ENCODE measurements at places on chromosomes 11 and 22.
A peak's percentile ranks its signal among the peaks of the same experiment; 100 is the strongest.

- DNase-seq: no peak
Observed at GRCh38 chr22:38317122-38317994, at the start of gene CSNK1E. Gene CSNK1E (minus strand): TSS chr22:38317433. CDS start chr22:38314157, 3,276 bp downstream.

DNA sequence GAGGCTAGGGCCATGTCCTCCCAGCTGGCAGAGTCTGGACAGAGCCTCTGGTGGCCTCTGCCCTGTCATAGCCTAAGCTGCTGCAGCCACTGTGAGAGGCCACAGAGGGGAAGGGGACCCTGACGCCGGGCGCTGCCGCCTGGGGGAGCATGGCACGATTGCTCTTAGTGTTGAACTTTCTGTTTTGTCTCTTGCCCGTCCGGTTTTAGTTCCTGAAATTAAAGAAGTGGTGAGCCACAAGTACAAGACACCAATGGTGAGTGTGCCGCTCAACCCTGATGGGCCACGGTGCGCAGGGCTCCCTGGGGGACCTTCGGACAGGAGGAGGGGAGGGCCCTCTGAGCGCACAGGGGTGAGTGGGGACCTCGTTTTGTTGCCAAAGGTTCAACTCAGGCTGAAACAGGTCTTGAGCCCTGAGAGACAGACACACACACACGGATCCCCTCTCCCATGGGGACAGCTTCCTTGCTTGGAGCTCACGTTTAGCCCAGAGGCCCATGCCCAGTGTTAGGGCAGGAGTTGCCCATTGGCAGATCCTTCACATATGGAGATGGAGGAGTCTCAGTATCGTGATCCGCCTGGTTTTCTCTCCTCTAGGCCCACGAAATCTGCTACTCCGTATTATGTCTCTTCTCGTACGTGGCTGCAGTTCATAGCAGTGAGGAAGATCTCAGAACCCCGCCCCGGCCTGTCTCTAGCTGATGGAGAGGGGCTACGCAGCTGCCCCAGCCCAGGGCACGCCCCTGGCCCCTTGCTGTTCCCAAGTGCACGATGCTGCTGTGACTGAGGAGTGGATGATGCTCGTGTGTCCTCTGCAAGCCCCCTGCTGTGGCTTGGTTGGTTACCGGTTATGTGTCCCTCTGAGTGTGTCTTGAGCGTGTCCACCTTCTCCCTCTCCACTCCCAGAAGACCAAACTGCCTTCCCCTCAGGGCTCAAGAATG, 23.8 kb downstream of the MYBPC3 start:
- peak; percentile 5 for DNase-seq

GRCh38 chr22:37781434-37782059, 26.2 kb upstream of the GCAT start:
- peak; percentile 10 for DNase-seq

- DNase-seq: no peak
Observed at GRCh38 chr11:124747406-124748099, 4.5 kb downstream of the VSIG2 start.

DNA sequence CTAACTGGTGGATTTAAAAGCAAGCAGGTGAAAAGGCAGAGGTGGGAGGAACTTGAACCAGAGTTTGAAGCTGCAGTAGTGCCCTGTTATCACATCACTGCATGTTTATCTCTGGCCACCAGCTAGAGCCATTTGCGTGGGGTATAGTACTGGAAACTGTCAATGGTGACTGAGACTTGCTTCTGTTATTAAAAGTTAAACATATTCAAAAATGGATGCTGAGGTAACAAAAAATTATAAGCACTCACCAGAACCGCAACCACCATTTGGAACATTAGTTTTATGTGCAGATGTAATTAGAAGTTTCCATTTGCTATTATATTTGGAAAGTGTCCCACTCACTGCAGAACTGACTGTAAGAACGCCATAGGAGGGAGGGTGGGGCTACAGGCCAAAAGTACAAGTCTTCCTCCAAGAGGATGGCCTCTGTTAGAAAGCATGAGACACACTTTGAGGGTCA, 1.2 kb upstream of the CD59 start:
- no peak for DNase-seq

GRCh38 chr11:34512840-34513681, 533 bp downstream of the ELF5 start:
- DNase-seq: peak; percentile 76

DNA sequence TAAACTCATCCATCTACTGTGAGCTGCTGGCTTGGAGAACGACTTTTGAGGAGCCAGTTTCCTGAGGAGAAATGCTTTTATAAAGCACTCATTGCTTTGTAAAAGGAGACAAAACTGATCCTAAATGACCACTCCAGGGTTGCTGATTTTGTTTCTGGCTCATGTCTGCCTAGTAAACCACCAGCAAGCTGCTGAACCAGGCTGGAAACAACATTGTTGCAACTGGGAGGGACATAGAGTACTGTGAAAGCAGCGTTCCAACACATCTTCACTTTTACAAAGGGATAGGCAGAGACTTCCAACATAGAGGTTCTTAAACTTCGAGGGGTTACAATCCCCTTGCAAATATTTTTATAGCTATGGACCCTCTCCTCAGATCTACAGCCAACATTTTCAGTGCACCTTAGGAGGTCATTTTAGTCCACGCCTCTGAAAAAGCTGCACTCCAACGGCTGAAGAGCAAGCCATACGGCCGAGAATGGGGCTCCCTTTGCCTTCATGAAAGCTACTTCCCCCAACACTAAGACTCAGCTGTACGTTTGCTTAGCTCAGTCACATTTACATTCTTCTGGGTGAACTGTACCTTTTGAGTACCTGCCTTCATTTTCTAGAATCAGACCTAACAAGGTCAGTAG, 54.7 kb downstream of the PANX1 start:
- DNase-seq: no peak

- no peak for DNase-seq
Observed at GRCh38 chr11:69342588-69343330, 48.8 kb downstream of the MYEOV start.

DNA sequence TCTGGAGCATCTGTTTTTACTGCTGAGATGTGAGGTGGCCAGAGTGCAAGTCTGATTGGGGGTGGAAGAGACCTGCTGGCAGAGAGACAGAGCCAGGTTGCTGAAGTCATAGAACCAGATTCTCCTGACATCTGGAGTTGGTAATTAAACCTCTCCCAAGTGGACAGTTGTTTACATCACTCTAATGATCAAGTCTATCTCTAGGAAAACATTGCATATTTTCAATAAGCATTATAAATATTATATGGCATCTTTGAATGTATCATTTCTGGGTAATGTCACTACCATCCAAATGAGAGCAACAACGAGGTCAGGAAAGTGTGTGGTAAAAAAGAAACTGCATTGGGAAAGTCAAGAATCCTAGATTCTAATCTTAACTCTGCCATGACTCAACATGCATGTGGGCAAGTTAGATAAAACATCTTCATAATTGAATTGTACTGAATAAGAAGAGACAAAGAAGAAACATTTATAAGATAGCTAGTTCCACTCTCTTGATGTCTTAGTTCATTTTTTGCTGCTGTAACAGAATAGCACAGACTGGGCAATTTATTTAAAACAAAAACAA, 351.2 kb upstream of the API5 start:
- no peak for DNase-seq

GRCh38 chr11:62359475-62359874, 22.2 kb downstream of the ASRGL1 start:
- no peak for DNase-seq

DNA sequence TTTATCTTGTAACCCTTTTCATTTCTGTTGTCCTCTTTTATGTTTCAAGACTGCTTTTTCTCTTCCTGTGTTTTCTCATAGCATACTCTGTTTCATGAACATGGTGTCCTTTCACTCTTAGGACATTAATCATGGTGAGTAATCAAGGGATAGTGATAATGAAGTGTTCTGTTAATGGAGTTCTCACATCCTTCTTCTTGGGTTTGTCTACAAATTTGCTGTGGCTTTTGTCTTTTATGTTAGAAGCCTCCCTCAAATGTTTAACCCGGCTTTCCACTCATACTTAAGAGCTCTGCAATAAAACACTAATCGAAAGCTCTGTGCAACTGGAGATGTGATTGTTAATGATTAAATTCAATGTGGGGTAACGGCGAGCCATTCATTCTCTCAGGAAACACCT, 593.6 kb downstream of the NELL1 start:
- no peak for DNase-seq

DNA sequence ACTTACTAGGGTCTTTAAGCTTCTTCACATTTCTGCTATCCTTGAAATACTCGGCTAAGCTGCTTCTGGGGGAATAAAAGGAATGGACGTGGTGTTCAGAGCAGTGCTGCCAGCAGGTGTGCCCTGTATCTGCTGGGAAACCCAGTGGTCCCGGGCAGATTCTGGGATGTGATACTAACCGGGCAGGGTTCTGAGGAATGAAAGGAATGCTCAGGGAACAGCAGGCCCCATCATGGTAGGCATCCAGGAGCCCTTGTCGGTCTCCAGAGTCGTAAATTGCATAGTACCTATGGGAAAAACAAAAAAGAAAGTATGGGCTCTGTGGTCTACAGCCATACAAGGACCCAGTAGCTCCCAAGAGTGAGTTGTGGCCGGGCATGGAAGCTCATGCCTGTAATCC, 4.5 kb upstream of the TMEM223 start:
- DNase-seq: no peak

GRCh38 chr11:70024773-70025045, 53.4 kb upstream of the ANO1 start:
- no peak for DNase-seq

DNA sequence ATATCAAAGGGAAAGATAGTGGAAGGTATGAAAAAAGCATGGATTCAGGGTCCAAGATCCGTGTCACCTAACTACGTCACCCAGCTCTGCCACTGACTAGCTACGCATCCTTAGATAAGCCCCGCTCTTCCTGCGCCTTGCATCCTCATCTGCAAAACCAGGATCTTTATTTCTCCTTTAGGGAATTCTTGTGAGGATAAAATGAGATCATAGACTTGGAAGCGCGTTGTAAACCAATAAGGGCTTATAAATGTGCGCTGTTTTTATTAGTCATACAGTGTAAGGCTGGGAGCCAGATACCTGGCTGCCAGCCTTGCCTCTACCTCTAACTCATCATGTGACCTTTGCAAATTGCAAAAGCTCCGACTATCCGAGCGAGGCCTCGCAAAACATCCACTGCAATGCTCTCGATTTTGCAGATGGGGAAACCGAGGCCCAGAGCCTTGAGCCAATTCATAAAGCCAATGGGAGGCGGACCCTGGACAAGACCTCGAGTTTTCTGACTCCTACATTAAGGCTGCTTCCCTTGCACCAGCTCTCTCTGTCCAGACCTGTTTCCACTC, 753 bp downstream of the PRPF19 start:
- DNase-seq: no peak

DNA sequence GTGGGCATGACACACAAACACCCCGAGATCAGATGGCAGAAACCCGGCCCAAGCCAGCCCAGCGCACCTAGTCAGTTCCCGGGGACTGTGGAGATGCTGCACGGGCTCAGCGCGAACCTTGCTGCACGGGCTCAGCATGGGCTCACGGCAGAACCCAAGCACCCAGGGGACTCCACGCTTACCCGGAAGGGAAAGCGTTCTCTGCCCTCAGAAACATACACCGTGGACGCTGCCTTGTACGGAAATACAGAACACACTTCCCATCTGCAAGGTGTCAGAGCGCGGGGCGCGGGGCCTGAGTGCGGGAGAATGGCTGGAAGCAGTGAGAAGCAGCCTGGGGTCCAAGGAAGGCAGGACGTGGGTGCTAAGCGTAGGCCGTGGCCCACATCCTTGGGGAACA, 319.9 kb downstream of the NTM start:
- no peak for DNase-seq

GRCh38 chr11:131234221-131234620, 136.2 kb upstream of the NTM start:
- DNase-seq: no peak
